ENCODE measurements at places on chromosomes 4 and X. TPM values are rescaled to one million over a fixed set of nuclear protein-coding genes. Genes with fewer than 3 reads are reported as not detected.

DNA sequence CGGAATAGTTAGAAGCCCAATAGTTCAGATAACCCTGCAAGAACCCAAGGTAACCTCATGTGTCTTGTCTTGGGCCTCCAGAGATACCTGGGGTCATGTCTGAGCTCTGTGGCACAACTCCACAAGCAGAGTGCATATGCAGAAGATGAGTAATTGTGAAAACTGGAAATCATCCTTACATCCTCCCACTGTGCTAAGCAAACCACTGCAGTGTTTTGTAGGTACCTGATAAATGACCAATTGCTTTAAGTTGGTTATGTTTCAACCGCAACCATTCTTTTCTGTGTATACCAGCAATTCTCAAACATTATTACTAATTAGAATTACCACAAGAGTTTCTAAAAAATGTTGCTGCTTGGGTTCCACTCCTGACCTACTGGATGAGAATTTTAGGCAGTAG, 73.2 kb downstream of the CBLL2 start:
- DNase-seq, result no peak

FGA gene
- total RNA-seq, result not detected

MAPK10 gene
- 6.9 TPM for total RNA-seq

- DNase-seq, result no peak
Observed at GRCh38 chr4:6546681-6547447, 28.1 kb upstream of the MAN2B2 start.

GRCh38 chr4:173246719-173247118, 78.1 kb downstream of the GALNT7 start:
- no peak for DNase-seq

CXCL8 gene
- 1.7 TPM for total RNA-seq
